ENCODE measurements at places on chromosomes 4 and X. TPM values are rescaled to one million over a fixed set of nuclear protein-coding genes. Genes with fewer than 3 reads are reported as not detected.

Gene COL25A1
- not detected for polyA plus RNA-seq

Gene SPARCL1
- not detected for polyA plus RNA-seq

Gene GUCY1A1
- 0.07 TPM for polyA plus RNA-seq

Gene NAA11
- not detected for polyA plus RNA-seq

Gene WDR13
- polyA plus RNA-seq, result 32.8 TPM

DNA sequence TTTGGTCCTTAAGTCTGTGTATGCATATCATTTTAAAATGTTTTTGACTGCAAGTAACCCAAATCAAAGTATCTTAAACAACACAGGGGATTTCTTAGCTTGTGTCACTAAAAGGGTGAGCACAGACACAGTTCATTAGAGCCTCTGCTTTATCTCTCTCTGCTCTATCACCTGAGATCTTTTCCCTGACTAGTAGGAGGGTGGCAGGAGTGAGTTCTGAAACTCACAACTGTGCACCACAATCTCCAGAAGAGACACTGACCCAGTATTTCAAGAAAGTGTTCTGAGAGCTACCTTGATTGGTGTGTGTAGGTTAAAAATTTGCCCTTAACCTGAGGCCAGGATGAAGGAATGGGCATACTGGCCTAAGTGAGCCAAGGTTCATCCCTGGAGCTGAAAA lies 24.8 kb downstream of the CCSER1 start:
- no peak for DNase-seq

GRCh38 chr4:101279377-101279871 lies 67.9 kb downstream of the PPP3CA start:
- DNase-seq, result no peak

GRCh38 chr4:151960449-151961230 lies 199.8 kb upstream of the GATB start:
- no peak for DNase-seq

- DNase-seq, result no peak
Measured at GRCh38 chrX:137432609-137433008, 133.3 kb upstream of the ZIC3 start.

Measured in keratinocyte (primary cell).